IPS DF 6.9 (cell line): ENCODE measurements at places on chromosomes 13 and 19.

- no peak for DNase-seq
These were observed 320.8 kb downstream of the ZNF536 start for GRCh38 chr19:30692879-30693503.

- no peak for DNase-seq
These were observed 27.6 kb upstream of the ATXN8OS start for GRCh38 chr13:70080012-70080411.

DNA sequence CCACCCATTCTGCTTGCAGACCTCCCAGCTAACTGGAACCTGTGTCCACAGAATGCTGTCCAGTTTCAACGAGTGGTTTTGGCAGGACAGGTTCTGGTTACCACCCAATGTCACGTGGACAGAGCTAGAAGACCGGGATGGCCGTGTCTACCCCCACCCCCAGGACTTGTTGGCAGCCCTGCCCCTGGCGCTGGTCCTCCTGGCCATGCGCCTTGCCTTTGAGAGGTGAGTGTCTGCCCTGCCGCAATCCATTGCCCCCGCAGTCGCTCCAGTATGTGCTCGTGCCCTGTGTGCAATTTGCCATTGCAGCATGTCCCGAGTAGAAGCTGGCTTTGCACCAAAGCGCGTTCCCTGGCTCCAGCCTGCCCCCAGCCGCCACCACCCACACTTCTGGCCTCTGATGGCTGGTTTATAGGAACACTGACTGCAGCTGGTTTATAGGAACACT is 41.9 kb downstream of the CERS4 start:
- DNase-seq: no peak

GRCh38 chr19:2129486-2129885 is 21.9 kb downstream of the AP3D1 start:
- DNase-seq: no peak

GRCh38 chr13:36981156-36981743 is 17.9 kb downstream of the ALG5 start:
- no peak for DNase-seq

- DNase-seq: peak; percentile 39
These were observed 43.9 kb downstream of the SIAH3 start for GRCh38 chr13:45807520-45808099.

GRCh38 chr19:29385191-29385795 is 140.5 kb upstream of the VSTM2B start:
- no peak for DNase-seq

- DNase-seq: no peak
These were observed 35.2 kb upstream of the WDFY2 start for GRCh38 chr13:51549050-51549449.

DNA sequence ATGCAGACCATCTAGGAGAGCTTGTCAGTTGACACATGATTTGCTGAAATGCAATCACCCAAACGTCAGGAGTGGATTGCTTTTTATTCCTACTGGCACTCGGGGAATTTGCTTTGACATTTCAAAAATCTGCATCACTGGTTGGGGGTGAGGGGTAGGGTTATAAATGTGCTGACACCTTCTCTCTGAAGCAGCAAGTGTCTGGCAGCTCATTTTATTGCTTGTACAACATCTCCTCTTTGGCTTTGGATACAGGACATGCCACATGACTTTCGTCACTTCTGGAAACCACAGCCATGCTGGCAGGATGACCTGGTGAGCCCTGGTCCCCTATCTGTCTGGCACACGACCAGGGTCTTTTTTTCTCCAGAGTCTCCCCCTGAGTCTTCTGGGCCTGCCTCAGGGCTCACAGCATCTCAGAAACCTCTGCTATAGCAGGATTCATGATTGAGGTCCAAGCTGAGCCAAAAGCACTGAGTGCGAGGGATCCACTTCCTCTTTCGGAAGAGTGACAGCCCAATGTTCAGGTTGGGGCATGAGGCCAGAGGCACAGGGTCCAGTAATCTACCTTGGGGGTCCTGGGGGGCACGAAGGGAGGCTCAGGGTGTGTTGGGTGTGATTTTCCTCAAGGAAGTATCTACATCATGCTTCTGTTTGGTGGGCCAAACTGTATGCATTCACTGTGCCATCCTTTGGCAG is 60.1 kb downstream of the HSPH1 start:
- DNase-seq: no peak
